ENCODE measurements at places on chromosomes 1 and 21. TPM values are rescaled to one million over a fixed set of nuclear protein-coding genes. Genes with fewer than 3 reads are reported as not detected.

Gene LAMC2
- 13.0 TPM for total RNA-seq

- no peak for DNase-seq
These were observed 79.7 kb upstream of the MAP10 start for GRCh38 chr1:232725305-232726047.

DNA sequence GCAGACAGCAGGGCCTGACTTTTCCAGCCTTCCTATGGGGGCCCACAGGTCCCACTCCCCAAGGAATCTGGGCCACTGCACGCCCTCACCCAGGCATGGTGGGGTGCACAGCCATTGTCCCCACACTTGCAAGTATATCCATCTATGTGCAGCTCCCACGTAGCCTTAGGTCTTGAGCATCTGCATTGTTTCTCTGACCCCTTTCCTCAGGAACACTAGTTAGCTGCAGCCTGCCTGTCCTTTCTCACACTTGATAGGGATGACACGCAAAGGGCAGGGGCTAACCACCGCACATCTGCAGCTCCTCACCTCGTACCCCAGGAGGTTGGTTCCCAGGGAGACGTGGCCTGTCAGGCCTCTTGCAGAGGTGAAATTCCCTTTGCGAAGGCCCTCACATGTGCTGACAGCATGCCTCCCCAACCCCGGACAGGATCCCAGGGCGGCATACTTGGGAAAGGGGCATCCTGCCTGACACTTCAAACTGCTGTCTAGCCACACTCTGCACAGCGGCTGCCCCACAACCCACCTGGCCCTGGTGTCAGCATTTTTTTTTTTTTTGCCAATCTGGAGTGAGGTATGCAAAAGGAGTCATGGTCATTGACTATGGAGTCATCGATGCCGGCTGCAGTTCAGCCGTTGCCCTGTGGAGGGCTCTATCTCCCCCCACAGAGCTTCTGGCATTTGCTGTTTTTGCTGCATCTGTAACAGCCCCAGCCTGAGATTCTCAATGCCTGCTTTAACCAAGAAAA, 5.0 kb downstream of the JMJD4 start:
- peak; percentile 75 for DNase-seq

GRCh38 chr1:152071123-152071522, 17.7 kb downstream of the TCHHL1 start:
- no peak for DNase-seq

Gene TNFRSF8
- not detected for total RNA-seq

DNA sequence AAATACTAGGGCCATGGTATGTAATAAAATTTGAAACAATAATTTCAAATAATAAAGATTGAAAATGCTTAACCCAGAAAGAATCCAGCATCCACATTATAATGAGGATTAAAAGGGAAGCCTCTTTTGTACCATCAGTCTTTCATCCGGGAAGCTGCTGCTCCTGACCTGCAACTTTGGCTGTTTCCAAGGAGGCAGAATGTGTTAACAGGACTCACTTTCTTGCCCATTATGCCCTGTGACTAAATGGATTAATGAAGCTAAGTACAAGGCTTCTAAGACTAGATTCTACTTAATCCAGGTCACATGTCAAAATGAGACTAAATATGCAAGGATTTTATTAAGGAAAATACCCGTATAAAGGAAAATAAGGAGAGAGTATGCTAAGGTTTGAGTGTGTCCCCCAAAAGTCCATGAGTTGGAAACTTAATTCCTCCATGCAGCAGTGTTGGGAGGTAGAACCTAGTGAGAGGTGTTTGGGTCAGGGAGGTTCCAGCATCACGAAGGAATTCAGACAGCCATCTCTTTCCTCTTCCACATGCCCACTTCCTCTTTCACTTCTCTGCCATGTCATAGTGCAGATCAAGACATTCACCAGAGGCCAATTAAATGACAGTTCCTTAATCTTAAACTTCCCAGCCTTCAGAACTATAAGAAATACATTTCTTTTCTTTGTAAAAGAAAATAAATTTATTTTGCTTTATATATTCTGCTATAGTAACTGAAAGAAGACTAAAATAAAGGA, 27.7 kb downstream of the FMO2 start:
- DNase-seq = no peak

GRCh38 chr1:18731591-18732235, 101.1 kb downstream of the PAX7 start:
- DNase-seq = no peak

DNA sequence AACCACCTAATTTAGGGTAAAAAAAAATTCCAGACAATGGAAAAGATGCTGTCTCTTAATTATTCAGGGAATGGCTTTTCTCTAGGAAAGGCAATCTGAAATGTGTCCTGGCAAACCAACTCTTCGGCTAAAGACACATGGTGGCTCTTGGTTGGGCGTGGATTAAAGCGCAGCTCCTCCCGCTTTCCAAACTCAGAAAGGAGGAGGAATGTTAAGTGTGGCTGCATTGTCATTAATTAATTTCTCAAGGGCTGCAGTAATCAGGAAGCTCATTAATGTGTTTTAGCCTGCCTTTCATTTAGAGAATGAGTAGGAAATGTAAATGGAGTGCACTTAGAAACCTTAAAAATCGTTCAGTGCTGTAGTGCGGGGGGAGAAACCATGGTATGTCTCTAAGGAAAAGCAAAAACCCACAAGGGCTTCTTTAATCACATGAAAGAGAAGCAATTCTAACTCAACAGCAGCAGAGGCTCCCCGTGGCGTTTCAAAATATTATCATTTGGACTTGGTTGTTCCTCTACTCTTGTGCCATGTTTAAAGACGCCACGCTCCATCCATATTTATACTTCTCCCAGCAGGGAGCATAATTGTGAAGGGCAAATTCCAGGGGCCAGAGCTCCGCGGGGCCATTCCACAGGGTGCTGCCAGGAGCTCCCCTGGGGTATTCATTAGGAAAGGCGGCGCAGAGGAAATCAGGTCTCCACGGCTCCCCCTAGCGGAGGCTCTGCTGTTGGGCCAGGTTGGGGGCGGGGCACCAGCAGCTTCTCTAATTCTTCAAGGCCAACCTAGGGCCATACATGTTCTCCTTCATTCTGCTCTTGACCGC, 91.9 kb upstream of the SSX2IP start:
- DNase-seq = peak; percentile 75

Gene ACAP3
- total RNA-seq = 56.2 TPM

DNA sequence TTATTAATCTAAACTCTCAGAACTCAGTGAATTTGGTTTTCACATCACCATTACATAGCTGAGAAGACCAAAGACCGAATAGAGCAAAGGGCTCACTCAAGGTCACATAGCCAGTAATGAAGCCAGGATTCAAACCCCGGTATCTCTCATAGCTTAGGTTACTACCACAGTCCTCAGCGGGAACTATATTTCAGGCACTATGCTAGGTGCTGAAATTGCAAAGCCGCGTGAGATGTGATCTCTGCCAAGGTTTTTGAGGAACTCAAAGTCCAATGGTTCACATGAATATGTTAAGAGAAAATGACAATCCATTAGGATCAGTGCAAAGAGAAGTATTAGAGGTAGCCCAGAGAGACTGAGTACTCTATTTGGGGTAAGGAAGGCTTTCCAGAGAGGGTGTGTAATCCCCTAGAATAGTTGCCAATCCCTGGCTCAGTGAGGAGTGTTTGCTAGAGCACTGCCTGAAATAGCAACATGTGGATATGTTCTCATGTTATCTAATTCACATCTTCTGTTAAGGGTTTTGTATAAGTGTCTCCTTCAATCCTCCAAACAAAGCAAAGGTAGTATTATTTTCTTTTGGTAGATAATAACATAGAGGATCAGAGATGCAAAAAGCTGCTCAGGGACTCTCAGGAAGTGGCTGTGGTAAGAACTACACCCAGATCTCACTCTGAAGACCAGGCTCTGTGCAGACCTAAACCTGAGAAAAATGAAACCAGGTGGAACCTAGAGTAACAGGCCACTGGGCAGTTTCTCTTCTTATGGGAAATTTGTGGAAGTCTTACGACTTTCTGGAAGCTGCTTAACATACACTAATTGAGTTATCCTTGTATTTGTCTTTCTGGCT, 93.1 kb upstream of the C8B start:
- no peak for DNase-seq

Gene B3GALT5
- total RNA-seq = 2.9 TPM

- no peak for DNase-seq
These were observed 71.2 kb upstream of the ZC3H12A start for GRCh38 chr1:37403166-37403565.

Gene E2F2
- 3.5 TPM for total RNA-seq

Gene ATAD3C
- total RNA-seq = 5.2 TPM

- DNase-seq = no peak
These were observed 72.1 kb downstream of the SYT2 start for GRCh38 chr1:202638019-202638700.

DNA sequence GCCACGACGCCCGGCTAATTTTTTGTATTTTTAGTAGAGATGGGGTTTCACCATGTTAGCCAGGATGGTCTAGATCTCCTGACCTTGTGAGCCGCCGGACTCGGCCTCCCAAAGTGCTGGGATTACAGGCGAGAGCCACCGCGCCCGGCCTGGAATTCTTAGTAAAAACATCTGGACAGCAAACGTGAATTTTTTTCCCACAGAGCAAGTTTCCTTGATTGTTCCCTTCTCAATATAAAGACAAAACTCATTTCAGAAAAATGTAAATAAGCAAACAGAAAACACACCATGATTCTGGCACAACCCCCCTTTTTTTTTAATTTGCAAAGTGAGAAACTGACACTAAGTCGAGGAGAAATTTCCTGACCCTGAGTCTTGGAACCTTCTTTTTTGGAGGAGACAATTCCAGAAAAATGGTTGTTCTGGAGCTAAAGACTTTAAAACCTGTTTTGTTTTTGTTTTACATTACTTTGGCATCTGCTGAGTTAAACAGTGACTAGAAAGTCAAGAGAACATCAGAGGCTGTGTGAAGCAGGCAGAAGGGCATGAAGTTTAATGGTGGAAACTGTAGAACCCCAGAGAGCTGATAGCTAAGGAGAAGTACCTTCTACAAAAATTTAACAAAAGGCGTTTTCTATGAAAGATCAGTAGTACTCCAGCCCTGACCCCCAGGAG, 10.3 kb upstream of the HMGCS2 start:
- DNase-seq = no peak

Gene FABP3
- total RNA-seq = 20.6 TPM

DNA sequence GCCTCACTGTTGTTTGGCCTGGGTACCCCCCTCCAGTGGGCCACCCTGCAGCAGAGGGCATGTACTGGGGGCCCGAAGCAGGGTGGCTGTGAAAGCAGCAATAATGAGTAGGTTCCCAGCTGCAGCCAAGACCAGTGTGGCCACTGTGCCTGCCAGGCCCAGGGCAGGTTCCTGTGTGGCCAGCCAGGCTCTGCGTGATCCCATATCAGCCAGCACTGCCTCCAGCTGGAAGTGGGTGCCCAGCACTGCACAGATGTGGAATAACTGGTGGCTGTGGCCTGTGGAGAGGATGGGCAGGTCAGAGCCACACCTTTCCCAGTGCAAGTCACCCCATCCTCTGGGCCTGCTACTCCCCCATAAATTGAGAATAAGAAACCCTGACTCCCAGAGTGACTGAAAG, 2.1 kb downstream of the BGLAP start:
- no peak for DNase-seq

DNA sequence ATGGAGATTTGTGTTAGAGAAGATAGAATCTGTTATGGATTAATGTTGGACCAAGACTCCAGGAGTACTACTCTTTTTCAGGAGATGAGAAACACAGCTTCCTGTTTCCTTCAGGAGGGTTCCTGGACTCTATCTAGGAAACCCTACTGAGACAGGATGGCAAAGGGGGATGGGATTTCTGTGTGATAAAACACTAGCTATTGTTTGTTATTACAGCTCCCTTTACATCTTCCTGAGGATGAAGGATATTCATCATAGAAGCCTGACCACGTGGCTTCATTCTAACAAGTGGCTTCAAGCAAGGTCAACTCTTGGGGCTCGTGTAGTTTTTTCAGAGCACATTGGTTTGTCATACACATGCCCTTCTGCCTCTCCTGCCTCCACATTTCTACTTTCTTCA, 33.3 kb downstream of the RGL1 start:
- no peak for DNase-seq

Gene IRF6
- total RNA-seq = 64.8 TPM

DNA sequence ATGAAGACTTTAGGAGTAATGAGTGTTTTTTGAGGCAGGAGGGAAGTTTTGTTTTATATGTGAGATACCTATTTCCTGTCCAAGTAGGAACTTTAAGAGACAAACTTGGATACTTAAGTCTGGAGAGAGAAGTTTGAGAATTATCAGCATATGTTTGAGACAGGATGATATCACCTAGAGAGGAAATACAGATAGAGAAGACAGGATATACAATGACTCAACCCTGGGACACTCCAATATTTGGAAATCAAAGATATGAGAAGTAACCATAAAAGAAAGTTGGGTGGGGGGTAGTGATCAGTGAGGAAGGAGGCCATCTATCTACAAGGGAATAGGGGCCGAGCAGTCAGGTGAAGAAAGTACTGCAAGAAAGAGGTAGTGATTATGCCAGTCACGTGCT, 6.5 kb downstream of the LCE7A start:
- DNase-seq = no peak

- DNase-seq = no peak
These were observed 410.3 kb downstream of the SRGAP2C start for GRCh38 chr1:121595089-121595488.

DNA sequence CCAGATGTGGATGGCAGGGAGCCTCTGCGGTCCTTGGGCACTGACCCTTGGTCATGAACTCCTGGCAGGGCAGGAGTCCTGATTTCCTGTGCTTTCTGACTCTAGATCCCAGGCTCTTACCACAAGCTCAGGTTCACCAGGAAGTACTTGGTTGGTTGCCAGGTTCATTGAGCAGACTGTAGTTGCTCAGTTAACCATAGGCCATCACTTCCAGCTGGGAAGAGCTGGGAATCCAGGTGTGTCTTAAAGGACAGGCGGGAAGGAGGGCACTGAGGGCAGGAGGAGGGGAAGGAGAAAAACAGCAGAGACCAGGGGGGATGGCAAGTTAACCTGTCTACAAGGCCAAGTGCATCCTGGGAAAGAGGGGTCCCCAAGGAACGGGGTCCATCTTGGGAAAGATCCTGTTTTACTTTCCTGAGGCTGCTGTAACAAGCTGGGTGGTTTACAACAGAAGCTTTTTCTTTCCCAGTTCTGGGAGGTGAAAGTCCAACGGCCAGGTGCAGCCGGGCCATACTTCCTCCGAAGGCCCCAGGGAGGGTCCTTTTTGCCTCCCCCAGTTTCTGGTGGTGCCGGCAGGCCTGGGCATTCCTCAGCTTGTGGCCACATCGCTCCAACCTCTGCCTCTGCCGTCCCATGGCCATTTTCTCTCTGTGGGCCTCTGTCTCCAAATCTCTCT, 11.6 kb downstream of the KCNAB2 start:
- DNase-seq = no peak

GRCh38 chr1:8408151-8408839, 90.4 kb downstream of the SLC45A1 start:
- DNase-seq = peak; percentile 87

- no peak for DNase-seq
These were observed 477.5 kb downstream of the NUF2 start for GRCh38 chr1:163799190-163799805.

- no peak for DNase-seq
These were observed 21.9 kb downstream of the KIAA1614 start for GRCh38 chr1:180934563-180934962.

DNA sequence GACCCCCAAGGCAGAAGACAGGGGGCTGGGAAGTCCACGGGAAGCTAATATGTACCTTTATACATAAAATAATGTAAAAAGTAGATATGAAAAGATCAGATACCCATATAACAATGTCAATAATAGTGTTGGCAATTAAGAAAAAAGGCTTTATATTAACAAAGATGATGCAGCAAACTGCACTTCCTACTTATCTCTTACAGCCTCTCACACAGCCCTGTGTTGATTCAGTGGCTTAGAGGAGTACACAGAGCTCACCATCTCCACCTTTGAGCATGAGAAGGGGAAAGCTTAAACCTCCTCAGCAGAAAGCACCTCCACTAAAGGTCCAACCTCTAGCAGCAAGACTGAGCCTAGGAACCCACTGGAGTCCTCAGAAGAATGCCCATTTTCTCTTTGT, 7.2 kb upstream of the VSIG8 start:
- DNase-seq = no peak

Data from stomach (tissue), 19 donors.